Activated T-cell treated with anti-CD3 and anti-CD28 coated beads, Interleukin-2, amount 50 U/mL, for 72 hours (primary cell): ENCODE measurements at places on chromosomes 5 and 9. TPM values are rescaled to one million over a fixed set of nuclear protein-coding genes. Genes with fewer than 3 reads are reported as not detected.

Gene LURAP1L
- not detected for total RNA-seq

Gene TNFSF8
- total RNA-seq, result 99.5 TPM

Gene DDX31
- total RNA-seq, result 13.9 TPM

Gene MTAP
- 71.3 TPM for total RNA-seq

Gene NMUR2
- not detected for total RNA-seq

Gene SHROOM1
- total RNA-seq, result 1.1 TPM

Gene PTPRD
- not detected for total RNA-seq

- peaks cover 32% of the 10 kb centered on the region for H3K27me3 ChIP-seq
- H3K36me3 ChIP-seq, result no peaks in the 10 kb centered on the region
- H3K4me3 ChIP-seq, result no peak overlapping the region
- peak; percentile 51 for DNase-seq
- H3K27ac ChIP-seq, result no peak overlapping the region
- peaks cover 14% of the 10 kb centered on the region for H3K4me1 ChIP-seq
Measured at GRCh38 chr9:107213561-107214028, 69.5 kb upstream of the RAD23B start.

DNA sequence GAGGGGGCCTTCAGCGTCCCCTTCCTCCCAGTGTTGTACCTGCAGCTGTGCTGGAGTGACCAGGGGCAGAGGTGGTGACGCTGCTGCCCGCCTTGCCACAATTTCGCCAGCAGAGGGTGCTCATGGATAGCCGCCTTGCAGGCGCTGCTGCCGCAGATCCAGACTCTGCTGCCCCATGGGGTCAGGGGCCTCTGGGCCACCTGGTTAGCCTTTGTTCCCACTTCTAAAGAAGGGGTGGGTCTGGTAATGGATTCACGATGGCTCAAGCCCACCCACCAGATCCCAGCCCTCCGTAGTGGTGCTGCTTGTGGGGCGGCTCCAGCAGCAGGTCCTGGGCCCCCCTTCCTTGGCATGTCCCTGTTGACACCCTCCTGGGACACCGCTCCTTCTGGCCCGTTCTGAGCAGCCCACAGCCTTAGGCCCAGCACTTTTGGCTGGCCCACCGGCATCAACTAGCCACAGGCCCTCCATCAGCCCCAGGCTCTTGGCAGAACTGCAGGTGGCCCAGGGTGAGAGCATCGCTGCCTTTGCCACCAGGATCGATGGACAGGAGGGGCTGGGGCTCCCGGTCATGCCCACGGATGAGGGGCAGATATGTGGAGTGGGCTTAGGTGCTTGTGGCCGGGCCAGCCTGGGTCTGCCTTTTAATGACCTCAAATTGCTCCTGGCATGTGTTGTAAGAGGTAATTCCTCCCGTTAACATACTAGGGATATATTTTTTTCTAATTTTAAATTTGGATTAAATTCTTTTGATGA lies 57.2 kb downstream of the COL5A1 start:
- H3K4me3 ChIP-seq, result no peak overlapping the region
- H3K4me1 ChIP-seq, result no peaks in the 10 kb centered on the region
- DNase-seq, result peak; percentile 73
- H3K27ac ChIP-seq, result no peak overlapping the region
- no peaks in the 10 kb centered on the region for H3K36me3 ChIP-seq

DNA sequence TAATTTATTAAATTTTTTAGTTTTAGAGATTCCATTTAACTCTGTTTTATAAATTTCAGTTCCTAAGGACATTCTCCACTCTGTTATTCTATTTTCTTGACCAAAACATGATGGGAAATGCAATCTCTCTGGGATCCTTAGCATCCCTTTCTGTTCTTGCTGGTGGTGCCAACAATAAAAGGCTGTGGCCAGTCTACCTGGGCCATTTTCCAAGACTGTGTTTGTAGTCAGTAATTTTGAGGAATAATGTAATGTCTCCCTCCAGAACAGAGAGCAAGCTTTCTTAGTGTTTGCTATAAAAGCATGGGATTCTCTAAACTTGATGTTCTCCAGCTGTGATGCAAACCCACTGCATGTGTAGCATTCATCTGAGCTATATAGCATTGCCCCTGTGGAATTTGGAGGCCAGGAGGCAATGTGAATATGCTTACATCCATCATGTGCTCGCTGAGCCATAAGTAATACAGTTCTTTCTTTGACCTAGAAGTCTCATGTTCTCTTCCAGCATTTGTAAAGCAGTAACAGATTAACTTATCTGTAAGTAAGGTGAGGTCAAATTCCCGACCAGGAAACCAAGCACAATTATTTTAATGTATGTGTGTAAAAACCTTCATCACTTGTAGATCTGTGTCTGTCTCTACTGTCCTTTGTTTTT lies 211.5 kb upstream of the TAS2R1 start:
- no peaks in the 10 kb centered on the region for H3K4me1 ChIP-seq
- H3K27ac ChIP-seq, result no peak overlapping the region
- no peak overlapping the region for H3K4me3 ChIP-seq
- H3K36me3 ChIP-seq, result no peaks in the 10 kb centered on the region

- H3K4me3 ChIP-seq, result no peak overlapping the region
- no peaks in the 10 kb centered on the region for H3K36me3 ChIP-seq
- H3K27ac ChIP-seq, result no peak overlapping the region
- H3K27me3 ChIP-seq, result peaks cover 20% of the 10 kb centered on the region
- DNase-seq, result no peak
Measured at GRCh38 chr5:72393052-72393451, 72.9 kb downstream of the PTCD2 start.

GRCh38 chr5:136200761-136201160 lies 7.8 kb upstream of the SMIM32 start:
- H3K27ac ChIP-seq, result no peak overlapping the region
- peaks cover 35% of the 10 kb centered on the region for H3K27me3 ChIP-seq
- no peaks in the 10 kb centered on the region for H3K36me3 ChIP-seq

GRCh38 chr5:150853561-150853960 lies 7.2 kb downstream of the IRGM start:
- no peaks in the 10 kb centered on the region for H3K4me1 ChIP-seq
- no peak for DNase-seq
- H3K27me3 ChIP-seq, result no peaks in the 10 kb centered on the region
- no peak overlapping the region for H3K27ac ChIP-seq

DNA sequence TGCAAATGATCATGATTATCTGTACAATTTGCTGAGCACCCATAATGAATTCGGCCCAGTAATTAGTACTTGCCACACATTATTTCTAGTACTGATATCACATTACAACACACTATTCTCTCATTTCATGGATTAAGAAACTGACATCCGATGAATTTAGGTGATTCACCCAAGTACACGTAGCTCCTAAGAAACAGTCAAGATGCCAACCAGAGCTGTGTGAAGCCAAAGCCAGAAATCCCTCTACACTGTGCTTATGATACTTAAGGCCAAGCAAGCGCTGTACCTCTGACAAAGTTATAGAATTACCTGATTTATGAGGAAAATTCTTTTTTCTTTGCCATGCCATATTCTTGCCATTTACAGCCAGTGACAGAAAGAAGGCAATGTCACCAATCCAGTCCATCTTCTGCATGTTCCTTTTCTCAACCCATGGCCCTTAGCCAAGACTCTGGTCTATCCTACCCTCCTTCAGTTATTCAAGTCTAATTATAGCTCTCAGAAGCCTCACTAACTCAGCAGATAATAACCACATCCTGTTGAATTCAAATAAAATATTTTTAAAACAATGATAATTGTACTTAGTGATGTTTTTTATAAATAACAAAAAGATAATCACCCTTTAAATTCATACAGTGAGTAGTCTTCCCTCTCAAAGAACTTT lies 74.3 kb upstream of the PTGER4 start:
- H3K4me3 ChIP-seq, result no peak overlapping the region
- H3K27me3 ChIP-seq, result no peaks in the 10 kb centered on the region
- peaks cover 21% of the 10 kb centered on the region for H3K4me1 ChIP-seq
- H3K36me3 ChIP-seq, result no peaks in the 10 kb centered on the region

DNA sequence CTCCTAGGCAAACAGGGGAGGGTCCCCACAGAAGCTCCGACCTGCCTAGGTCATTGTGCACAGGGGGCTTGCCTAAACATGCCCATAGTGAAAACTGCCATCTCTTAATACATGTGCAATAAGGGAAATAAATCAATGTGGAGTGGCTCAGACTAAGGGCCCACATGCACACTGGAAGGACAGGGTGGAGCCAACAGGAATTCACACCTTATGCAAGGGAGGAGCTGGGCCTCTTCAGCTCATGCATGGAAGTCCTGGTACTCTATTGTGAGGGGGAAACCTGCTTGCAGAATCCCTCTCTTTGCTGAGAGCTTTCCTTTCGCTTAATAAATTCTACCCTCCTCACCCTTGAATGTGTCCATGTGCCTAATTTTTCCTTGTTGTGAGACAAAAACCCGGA lies 815.8 kb downstream of the EFNA5 start:
- no peaks in the 10 kb centered on the region for H3K27me3 ChIP-seq
- H3K36me3 ChIP-seq, result peaks cover 1% of the 10 kb centered on the region
- no peaks in the 10 kb centered on the region for H3K4me1 ChIP-seq
- H3K27ac ChIP-seq, result no peak overlapping the region
- no peak for DNase-seq

GRCh38 chr5:79456890-79457583 lies 56.9 kb downstream of the HOMER1 start:
- H3K4me3 ChIP-seq, result no peak overlapping the region
- H3K27me3 ChIP-seq, result no peaks in the 10 kb centered on the region
- peaks cover 11% of the 10 kb centered on the region for H3K4me1 ChIP-seq
- no peak for DNase-seq
- no peak overlapping the region for H3K27ac ChIP-seq
- H3K36me3 ChIP-seq, result no peaks in the 10 kb centered on the region

- H3K27me3 ChIP-seq, result peaks cover 11% of the 10 kb centered on the region
- DNase-seq, result no peak
- peaks cover 2% of the 10 kb centered on the region for H3K36me3 ChIP-seq
- H3K4me3 ChIP-seq, result no peak overlapping the region
- H3K4me1 ChIP-seq, result no peaks in the 10 kb centered on the region
Measured at GRCh38 chr5:75993643-75994520, 89.3 kb upstream of the SV2C start.

GRCh38 chr9:83154821-83155220 lies 91.9 kb upstream of the RASEF start:
- peaks cover 5% of the 10 kb centered on the region for H3K4me1 ChIP-seq
- no peak overlapping the region for H3K4me3 ChIP-seq
- DNase-seq, result no peak
- no peaks in the 10 kb centered on the region for H3K27me3 ChIP-seq
- H3K27ac ChIP-seq, result no peak overlapping the region

DNA sequence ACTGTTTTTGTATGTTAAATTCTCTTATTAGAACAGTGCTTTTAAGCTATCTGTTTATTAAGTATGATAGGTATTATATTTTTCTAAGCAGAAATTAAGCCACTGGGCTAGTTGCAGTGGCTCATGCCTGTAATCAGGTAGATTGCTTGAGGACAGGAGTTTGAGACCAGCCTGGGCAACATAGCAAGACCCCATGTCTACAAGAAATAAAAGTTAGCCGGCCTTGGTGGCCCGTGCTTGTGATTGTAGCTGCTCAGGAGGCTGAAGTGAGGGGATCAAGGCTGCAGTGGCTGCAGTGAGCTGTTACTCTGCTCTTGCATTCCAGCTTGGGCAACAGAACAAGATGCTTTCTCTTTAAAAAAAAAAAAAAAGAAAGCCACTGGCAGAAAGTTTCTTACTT lies 45.0 kb upstream of the LRRC70 start:
- no peak overlapping the region for H3K4me3 ChIP-seq
- DNase-seq, result no peak
- H3K27me3 ChIP-seq, result no peaks in the 10 kb centered on the region
- no peak overlapping the region for H3K27ac ChIP-seq
- peaks cover 7% of the 10 kb centered on the region for H3K4me1 ChIP-seq
- H3K36me3 ChIP-seq, result peaks cover 12% of the 10 kb centered on the region

GRCh38 chr5:150960791-150961396 lies 56.1 kb upstream of the ZNF300 start:
- H3K4me1 ChIP-seq, result no peaks in the 10 kb centered on the region
- H3K27ac ChIP-seq, result no peak overlapping the region
- no peak overlapping the region for H3K4me3 ChIP-seq
- peaks cover 7% of the 10 kb centered on the region for H3K27me3 ChIP-seq
- H3K36me3 ChIP-seq, result peaks cover 10% of the 10 kb centered on the region

- no peaks in the 10 kb centered on the region for H3K4me1 ChIP-seq
- H3K4me3 ChIP-seq, result no peak overlapping the region
- H3K27ac ChIP-seq, result no peak overlapping the region
- no peak for DNase-seq
Measured at GRCh38 chr9:30796764-30797163, 1587.7 kb upstream of the ACO1 start.

- H3K27ac ChIP-seq, result no peak overlapping the region
- no peak for DNase-seq
- no peaks in the 10 kb centered on the region for H3K27me3 ChIP-seq
- peaks cover 7% of the 10 kb centered on the region for H3K36me3 ChIP-seq
- H3K4me1 ChIP-seq, result no peaks in the 10 kb centered on the region
Measured at GRCh38 chr9:5041390-5042115, 56.5 kb downstream of the JAK2 start.

DNA sequence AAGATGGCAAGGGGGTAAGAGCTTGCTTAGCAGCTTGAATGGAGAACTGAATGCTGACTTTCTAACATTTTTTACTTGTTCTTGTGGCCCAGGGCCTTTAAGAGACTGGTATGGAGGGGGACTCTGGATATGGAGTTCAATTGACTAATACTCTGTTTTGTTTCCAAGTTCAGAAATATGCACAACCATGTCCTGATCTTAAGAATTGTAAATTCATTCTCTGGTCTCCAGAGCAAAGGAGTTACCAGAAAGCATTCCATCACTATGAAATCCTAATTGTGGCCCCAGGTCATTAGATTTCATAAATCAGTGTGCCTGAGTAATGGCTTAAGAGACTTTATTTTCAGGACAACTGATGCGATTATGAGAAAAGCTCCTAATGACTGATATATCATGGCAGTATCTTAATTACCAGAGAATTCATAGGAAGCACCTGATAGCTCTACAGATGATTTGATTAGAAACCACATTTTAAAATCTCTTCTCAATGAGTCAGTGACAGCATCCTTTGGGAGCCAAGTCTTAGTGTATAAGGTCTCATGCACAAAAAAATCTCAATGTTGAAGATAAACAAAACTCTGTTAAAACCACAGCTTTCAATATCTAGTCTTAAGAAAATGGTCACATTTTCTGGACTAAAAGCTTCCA lies 613.6 kb upstream of the KLF4 start:
- H3K36me3 ChIP-seq, result no peaks in the 10 kb centered on the region
- H3K27ac ChIP-seq, result no peak overlapping the region
- H3K4me1 ChIP-seq, result no peaks in the 10 kb centered on the region
- DNase-seq, result no peak
- no peak overlapping the region for H3K4me3 ChIP-seq

DNA sequence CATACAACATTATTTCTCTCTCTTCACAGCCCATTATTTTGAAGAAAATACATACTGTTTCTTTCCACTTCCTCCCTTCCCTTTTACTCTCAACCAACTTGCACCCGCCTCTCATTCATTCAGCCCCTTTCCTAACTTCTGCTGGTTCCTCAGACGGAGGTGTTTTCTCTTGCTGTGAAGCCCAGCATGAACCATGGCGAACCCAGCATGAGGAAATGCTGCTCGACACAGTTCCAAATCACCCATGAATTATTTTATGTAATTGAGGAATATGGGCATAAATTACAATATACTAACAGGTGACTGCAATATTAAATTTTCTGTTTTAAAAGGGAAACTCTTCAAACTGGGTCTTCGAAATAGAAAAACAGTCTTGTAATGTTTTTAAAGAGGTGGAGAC lies 124.8 kb downstream of the MEF2C start:
- H3K4me1 ChIP-seq, result no peaks in the 10 kb centered on the region
- no peaks in the 10 kb centered on the region for H3K36me3 ChIP-seq
- no peak overlapping the region for H3K27ac ChIP-seq
- DNase-seq, result no peak
- peaks cover 52% of the 10 kb centered on the region for H3K27me3 ChIP-seq

- no peaks in the 10 kb centered on the region for H3K36me3 ChIP-seq
- H3K4me3 ChIP-seq, result no peak overlapping the region
- DNase-seq, result no peak
- no peaks in the 10 kb centered on the region for H3K4me1 ChIP-seq
Measured at GRCh38 chr5:21391506-21391905, 1403.5 kb upstream of the CDH18 start.

GRCh38 chr9:36442710-36443109 lies 42.6 kb upstream of the RNF38 start:
- DNase-seq, result no peak
- no peak overlapping the region for H3K4me3 ChIP-seq
- peaks cover 34% of the 10 kb centered on the region for H3K4me1 ChIP-seq
